Kasumi-1 (cell line): ENCODE measurements at places on chromosomes 11 and 22.
A peak's percentile ranks its signal among the peaks of the same experiment; 100 is the strongest.

GRCh38 chr11:93537049-93537448, 6.1 kb downstream of the SMCO4 start:
- DNase-seq: no peak

DNA sequence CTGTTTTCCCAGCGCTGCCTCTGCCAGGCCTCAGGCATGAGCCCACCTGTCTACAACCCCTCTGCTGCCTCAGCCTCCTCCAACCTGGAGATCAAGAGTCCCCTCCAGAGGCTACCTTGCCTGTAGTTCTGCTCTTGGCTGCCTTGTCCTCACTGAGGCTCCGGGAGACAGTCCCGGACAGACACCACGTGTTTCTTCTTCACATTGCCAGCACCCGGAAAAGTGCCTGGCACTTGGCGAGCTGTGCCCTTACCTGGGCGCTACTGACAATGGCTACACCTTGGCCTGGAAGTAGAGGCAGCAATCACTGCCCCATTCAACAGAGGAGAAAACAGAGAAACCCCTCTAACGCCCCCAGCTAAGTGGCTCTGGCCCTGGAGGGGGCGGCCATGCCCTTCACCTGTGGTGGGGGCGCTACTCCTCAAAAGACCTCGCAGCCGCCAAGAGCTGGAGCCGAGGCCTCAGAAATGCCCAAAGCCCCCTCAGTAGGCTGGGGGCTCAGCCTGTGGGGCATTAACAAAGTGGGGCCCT, 3.0 kb upstream of the NAP1L4 start:
- no peak for DNase-seq

DNA sequence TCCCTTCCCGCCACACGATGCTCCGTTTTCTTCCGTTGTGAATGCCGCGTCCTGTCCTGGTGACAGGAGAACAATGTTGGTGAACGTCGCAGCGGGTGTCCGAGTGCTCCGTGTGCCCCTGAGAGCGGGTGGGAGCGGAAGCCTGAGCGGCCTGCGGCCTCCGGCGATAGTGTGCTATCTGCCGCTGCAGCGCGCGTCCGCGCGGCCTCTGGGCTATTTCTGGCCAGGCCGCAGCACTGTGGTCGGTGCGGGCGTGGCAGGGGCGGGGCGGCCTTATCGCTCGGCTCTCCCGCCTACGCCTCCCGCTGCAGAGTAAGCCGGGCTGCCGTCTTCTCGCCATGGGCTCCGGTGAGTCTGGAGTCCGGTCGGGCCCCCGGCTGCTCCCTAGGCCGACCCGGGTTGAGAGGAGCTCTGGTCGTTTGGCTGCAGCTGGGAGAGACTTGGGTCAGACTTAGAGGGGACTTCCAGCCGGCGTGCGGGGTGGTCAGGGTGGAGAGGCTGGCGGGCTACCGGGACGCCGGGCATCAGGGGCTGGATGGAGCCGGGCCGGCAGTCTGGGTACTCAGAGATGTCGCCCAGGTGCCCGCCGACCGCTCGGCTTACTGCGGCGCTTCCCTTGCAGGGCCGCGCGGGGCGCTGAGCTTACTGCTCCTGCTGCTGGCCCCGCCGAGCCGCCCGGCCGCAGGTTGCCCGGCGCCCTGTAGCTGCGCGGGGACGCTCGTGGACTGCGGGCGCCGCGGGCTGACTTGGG, at the start of gene GP1BB:
TSS of gene GP1BB (plus strand) at position 308 of the 751 bp plus-strand sequence. CDS start at position 339, 31 bp downstream.
- DNase-seq: no peak

DNA sequence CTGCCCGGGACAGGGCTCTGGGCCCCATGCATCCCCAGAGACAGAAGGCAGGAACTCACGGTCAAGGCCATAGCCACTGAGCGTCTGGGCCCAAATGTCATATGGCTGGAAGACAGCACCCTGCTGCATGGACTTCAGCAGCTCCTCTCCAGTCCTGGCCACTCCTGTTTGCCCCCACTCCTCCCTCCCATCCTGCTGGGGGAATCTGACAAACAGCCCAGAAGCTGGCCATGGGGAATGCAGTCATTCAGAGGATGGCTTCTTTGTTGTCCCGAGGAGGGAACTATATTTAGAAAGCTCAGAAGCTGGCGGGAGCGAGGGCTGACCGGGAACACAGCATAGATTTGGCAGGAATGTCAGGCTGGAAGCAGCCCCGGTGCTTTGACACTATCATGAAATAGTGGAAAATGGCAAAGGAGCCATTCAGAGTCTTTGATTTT, 35.0 kb downstream of the DKK3 start:
- DNase-seq: no peak

GRCh38 chr11:104830080-104830479, 68.2 kb downstream of the CASP12 start:
- no peak for DNase-seq

- DNase-seq: no peak
These were observed 663.7 kb upstream of the B3GAT1 start for GRCh38 chr11:135075740-135076139.

- no peak for DNase-seq
These were observed 129.6 kb downstream of the CEP164 start for GRCh38 chr11:117457031-117457785.

GRCh38 chr11:112778877-112779266, 182.3 kb upstream of the NCAM1 start:
- no peak for DNase-seq

GRCh38 chr11:62573006-62573591, 592 bp downstream of the EEF1G start:
- peak; percentile 33 for DNase-seq

DNA sequence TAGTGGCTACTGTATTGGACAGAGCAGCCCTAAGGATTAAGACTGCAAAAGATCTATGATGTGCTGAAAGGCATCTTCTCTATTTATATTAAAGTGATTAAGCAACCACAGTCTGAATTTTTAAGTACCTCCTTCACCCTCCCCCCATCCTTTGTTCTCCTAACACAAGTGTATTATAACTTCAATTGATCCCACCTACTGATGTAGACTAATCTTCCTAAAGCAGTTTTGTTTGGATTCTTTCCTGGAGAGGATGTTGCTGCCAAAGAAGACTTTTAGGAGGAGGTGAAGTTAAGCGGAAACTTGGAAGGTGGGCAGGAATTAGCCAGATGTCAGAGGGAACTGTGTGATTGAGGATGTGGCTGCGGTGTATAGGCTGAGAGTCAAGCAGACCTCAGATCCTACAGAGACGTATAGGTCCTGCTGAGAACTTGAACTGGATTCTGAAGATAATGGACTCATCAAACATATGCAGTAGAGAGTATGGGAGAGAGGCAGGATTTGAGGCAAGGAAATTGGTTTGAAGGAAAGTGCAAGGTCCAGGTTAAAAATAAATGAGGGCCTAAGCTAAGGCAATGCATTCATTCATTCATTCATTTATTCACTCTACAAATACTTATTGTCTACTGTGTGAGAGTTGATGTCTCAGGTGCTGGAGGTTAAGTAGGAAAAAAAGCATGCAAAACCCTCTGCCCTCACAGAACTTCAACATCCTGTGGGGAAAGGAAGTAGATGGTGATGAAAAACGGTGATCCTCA, 5.2 kb upstream of the RASSF10 start:
- no peak for DNase-seq
